Forelimb muscle (tissue), 1 donor: ENCODE measurements at places on chromosomes 16 and 17.

DNA sequence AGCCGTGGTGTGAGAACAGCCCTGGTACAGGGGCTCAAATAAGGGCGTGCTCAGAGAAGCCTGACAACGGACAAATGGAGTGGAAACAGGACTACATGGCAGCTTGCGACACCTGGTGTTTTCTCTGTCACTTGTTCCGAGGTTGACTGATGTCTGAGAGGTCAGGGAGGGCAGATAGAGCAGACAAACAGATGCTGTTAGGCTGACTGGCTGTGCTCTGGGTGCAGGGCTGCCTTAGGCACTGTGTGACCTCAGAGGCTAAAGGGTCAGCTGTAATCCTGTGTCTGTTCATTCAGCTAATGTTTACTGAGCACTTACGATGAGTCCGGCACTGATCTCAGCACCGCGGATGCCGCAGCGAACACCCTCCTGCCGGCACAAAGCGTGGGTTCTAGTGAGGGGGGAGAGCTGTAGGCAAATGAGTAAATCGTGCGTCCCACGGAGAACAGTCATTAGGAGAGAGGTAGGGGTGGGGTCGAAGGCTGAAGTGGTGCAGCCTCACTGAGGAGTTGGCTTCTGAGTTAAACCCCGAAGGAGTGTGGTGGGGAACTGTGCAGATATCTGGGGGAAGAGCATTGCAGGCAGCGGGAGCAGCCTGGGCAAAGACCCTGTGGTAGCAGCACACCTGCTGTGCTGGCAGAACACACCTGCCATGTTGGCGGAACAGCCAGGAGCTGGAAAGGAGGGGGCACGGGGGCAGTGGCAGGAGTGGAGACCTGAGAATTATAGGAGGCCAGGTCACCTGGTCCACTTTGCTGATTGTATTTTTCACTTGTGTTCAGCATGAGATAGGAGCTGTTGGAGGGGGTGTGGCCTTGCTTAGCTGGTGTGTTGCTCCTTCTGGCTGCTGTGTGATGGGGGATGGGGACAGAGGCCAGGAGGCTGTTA, 35.0 kb downstream of the GPT2 start:
- DNase-seq: no peak

- no peak for DNase-seq
These were observed 10.4 kb upstream of the SOX9 start for GRCh38 chr17:72110231-72110941.

DNA sequence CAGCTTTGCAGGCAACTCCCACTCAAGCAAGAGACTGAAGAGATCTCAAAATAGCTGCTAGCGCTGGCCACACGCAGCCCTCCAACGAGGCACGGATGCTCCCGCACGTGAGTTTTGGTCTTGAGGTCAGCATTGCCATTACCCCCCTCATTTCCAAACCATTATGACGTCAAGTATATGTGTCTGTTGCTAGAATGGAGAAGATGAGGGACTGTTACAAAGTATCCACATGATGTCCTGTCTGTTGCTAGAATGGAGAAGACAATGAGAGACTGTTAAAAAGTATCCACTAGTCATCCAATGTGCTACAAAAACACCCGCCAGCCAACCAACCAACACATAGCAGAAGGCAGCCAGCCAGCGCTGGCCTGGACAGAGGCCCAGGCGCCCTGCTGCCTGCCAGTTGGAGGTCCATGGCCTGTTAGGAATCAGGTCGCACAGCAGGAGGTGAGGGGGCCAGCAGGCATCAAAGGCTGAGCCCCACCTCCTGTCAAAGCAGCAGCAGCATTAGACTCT, 24.8 kb downstream of the KLHDC4 start:
- no peak for DNase-seq

DNA sequence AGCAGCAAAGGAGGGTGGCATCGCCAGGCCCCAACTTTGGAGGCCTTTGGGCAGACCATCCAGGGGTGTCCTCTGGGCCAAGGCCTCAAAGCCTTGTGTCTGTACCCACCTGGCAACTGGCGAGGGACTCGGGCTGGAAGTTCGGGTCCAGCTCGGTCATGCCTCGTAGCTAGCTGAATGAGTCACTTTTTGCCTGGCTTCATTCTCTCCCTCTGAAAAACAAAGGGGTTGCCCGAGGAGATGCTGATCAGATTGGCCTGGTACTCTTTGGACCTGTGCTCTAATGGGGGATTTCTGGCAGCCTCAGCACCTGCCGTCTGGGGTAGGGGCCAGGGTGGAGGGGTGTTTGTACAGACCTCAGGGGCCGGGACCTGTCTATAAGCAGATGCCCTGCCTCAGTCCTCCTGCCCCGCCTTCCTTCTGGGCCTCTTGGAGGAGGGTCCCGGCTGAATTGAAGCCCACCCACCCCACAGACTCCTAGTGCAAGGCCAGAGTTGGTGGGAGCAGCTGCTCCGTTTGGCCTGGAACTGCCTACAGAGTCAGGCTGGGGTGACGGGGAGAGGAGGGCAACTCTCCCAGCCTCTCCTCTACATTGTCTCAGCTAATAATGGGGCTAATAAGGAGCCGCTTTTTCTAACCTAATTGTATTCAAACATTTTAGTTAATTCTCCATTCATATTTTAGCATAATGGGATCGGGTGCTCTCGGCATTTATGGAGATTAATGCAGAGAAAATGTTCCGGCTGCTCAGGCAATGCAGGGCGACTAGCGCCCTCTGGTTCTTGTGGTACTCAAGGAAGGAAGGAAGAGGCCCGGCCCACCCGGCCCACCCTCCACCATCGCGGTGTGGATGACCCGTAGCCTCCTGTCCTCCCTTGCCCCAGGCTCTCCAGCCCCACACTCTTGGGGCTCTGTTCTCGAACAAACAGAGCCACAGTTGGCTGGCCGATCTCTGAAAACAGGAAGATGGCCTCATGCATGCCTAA, 21.4 kb upstream of the ABCC3 start:
- no peak for DNase-seq

GRCh38 chr16:48444574-48444973, 59.4 kb upstream of the SIAH1 start:
- DNase-seq: no peak

- no peak for DNase-seq
These were observed 957.1 kb upstream of the SOX9 start for GRCh38 chr17:71163813-71164122.

- DNase-seq: no peak
These were observed 223.6 kb upstream of the CIBAR2 start for GRCh38 chr16:85335584-85336491.

GRCh38 chr16:23424292-23424958, 28.6 kb downstream of the COG7 start:
- DNase-seq: no peak

- no peak for DNase-seq
These were observed 7.2 kb downstream of the SPACA3 start for GRCh38 chr17:32998887-32999228.

- DNase-seq: no peak
These were observed 35.6 kb downstream of the TENT4B start for GRCh38 chr16:50188619-50189136.

DNA sequence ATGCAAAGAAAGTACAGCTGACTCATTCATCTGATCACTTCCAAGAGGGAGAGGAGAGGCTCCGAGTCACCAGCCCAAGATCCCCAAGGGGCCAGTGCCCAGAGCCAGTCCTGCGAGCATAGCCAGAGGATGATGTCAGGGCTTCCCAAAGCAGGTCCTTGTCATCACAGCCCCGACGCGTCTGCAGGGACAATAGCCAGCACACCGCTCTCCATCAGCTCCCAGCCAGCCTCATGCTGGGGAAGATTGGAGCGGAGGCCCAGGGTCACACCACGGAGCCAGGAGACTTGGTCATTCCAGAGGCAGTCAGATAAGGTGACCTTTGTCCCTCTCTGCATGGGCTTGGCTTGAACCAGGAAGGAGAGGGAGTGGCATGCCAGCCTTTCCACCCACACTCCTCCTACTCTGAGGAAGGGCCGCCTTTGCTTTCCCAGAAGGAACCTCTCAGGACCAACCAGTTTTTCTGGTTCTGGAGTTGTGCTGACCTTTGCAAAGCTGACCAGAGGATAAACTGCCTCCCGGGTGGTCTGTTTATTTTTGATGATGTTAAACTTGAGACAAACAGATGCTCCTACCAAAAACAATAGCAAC, 58.3 kb upstream of the ARHGAP44 start:
- no peak for DNase-seq

GRCh38 chr16:4316108-4316863, 419 bp downstream of the GLIS2 start:
- DNase-seq: no peak
